Kidney glomerular epithelial cell (primary cell): ENCODE measurements at places on chromosomes 2 and 18.

- no peak for DNase-seq
Measured at GRCh38 chr2:33059471-33060156, 112.9 kb downstream of the LTBP1 start.

DNA sequence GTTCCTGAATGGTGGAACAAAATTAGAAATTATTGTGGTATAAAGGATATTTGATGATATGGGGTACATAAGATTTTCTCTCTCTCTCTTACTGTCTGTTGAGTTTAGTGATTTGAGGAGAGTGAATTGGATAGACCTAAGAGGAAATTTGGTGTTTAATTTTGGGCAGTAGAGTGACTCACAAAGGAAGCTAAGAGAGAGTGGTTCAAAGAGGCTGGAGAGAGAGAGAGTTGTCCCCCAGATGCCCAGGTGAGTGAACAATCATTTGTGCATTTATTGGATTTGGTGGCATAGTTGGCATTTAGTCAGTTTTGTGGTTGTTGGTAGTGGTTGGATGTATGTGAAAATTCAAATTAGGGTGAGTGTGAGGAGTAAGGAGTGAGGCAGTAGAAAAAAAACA, 56.8 kb downstream of the GPD2 start:
- no peak for DNase-seq

- DNase-seq, result no peak
Measured at GRCh38 chr2:136356125-136357006, 238.4 kb upstream of the CXCR4 start.

GRCh38 chr2:219109471-219109870, 48.8 kb upstream of the IHH start:
- no peak for DNase-seq

DNA sequence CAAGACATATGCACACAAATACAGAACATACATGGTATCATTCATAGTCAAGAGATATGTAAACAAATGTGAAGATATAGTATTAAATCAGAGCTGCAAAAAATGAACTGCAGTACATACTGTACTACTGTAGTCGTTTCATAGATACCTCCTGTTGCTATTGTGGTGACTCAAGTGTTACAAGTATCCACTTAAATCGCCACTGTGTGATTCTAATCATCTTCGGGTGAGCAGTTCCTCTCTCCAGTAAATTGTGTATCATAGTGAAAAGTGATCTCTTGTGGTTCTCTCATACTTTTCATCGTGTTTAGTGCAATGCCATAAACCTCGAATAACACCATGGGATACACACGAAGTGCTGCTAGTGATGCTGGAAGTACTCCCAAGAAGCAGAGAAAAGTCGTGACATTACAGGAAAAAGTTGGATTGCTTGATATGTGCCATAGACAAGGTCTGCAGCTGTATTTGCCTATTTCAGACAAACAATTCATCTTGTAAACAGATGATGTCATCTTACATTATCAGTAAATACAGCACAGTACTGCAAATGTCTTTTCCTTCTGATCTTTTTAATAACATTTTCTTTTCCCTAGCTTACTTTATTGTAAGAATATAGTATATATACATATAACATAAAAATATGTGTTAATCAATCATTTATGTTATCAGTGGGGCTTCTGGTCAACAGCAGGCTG, 222.2 kb downstream of the BCL11A start:
- DNase-seq, result no peak

DNA sequence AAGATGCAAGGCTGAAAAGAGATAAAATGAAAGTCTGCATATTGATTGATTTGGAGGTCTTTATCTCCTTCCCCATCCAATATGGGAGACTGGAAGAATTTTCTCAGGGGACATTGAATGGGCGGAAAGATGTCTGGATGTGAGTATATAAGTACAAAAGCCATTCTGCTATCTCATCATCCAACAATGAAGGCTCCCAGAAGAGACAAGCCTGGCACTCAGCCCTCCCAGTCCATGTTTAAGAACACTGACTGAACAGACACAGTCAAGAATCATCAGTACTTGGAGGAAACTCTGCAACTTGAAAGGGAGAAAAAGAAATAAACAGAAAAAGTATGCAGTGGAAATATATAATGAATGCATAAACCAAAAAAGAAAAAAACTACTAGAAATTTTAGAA, 80.9 kb downstream of the PTRHD1 start:
- DNase-seq, result no peak

DNA sequence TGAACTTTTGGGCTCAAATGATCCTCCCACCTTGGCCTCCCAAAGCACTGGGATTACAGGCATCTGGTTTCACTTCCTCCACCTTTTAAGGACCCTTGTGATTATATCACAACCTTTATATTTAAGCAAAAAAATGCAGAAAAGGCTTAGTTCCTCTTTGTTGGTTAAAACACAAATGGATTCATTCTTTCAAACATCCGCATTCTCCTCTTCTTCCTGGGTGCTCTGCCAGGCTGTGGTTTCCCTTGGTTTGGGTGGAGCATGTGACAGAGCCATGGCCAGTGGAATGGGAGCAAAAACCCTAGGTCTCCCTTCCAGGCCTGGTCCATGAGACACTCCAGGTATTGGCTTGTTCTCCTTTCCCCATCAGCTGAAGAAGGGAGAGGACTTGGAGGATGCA, 9.9 kb upstream of the SLC66A3 start:
- DNase-seq, result no peak
